ENCODE measurements at places on chromosomes 11 and 22.
A peak's percentile ranks its signal among the peaks of the same experiment; 100 is the strongest.

- peak; percentile 48 for DNase-seq
Observed at GRCh38 chr11:126109941-126110731, 47.5 kb upstream of the CDON start.

GRCh38 chr11:122954455-122954854 lies 27.2 kb downstream of the BSX start:
- no peak for DNase-seq

DNA sequence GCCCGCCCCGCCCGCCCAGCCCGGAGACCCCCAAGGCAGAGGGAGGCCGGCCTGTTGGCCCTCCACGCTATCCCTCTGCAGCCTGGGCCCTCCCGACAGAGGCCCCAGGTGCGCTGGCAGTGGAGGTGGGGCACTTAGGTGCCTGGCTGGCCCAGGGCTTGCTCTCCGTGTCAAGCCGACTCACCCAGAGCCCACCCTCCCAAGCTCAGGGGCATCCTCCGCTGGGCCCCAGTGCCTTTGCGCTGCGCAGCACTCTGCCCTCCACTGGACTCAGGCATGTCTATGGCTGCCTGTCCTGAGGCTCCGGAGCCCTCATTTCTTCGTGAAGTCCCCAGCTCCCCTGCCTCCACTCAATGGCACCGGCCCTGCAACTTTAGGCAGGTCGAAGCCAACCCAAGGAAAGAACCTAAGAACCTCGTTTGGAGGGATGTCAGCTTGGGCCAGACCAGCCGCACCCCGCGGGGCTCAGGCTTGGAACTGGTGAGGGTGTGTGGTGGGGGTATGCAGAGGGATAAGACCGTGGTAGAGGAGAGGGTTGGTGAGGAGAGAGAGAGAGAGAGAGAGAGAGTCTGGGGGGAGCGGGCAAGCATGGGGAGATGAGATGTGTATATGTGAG lies 6.1 kb downstream of the SMIM45 start:
- DNase-seq, result no peak

- no peak for DNase-seq
Observed at GRCh38 chr11:73654482-73655021, 8.2 kb downstream of the PLEKHB1 start.

- DNase-seq, result no peak
Observed at GRCh38 chr11:92300876-92301275, 76.3 kb downstream of the FAT3 start.

Measured in GM13977 (cell line).